ENCODE measurements at places on chromosomes 3 and 15. TPM values are rescaled to one million over a fixed set of nuclear protein-coding genes. Genes with fewer than 3 reads are reported as not detected.

DNA sequence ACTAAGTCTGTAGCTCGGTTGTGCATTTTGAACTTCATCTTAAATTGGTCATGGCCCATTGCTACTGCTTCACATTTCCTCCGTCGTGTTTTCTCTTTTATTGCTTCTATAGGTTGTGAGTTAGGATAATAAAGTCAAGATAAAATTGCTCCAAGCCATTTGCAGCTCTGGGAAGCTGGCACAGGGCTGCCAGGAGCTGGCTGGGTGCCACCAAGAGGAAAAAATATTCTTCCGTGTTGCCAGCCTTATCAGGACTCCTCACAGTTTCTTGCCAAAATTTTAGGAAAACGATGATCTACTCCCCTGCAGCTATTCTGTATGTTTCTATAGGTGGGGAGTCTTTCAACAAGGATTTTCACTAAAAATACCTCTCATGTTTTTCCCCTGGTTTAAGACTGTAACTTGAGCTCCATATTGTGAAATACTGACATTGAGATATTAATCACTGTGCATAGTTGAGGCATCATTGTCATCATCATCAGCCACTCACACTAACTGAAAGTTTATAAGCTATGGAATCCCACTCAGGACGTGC is 55.4 kb upstream of the PIAS1 start:
- H3K27ac ChIP-seq = no peak overlapping the region
- H3K4me1 ChIP-seq = no peaks in the 10 kb centered on the region
- H3K27me3 ChIP-seq = peaks cover 2% of the 10 kb centered on the region
- DNase-seq = no peak

- H3K4me3 ChIP-seq = no peak overlapping the region
- no peak overlapping the region for H3K27ac ChIP-seq
- DNase-seq = no peak
- no peaks in the 10 kb centered on the region for H3K36me3 ChIP-seq
- H3K4me1 ChIP-seq = no peaks in the 10 kb centered on the region
Measured at GRCh38 chr3:81853431-81853830, 92.0 kb upstream of the GBE1 start.

DNA sequence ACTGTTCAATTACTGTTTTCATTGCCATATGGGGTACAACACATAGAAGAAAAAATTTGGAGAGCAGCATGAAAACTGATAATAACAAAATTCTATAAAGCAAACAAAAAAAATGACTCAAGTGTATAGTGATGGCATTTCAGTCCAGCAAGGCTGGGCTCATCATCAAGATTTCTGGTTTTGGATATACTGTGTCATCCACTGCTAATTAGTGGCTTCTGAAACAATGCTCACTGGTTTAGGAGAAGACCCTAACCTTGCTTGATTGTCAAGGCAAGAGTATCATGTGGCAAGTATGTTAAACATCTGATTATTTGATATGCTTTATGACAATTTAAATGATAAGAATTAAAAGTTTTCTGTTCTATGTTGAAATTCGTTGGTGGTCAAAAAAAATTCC is 96.9 kb downstream of the RFX7 start:
- H3K4me1 ChIP-seq = peaks cover 5% of the 10 kb centered on the region
- H3K36me3 ChIP-seq = peaks cover 9% of the 10 kb centered on the region
- H3K4me3 ChIP-seq = no peak overlapping the region
- H3K27me3 ChIP-seq = no peaks in the 10 kb centered on the region
- no peak for DNase-seq
- no peak overlapping the region for H3K27ac ChIP-seq

DNA sequence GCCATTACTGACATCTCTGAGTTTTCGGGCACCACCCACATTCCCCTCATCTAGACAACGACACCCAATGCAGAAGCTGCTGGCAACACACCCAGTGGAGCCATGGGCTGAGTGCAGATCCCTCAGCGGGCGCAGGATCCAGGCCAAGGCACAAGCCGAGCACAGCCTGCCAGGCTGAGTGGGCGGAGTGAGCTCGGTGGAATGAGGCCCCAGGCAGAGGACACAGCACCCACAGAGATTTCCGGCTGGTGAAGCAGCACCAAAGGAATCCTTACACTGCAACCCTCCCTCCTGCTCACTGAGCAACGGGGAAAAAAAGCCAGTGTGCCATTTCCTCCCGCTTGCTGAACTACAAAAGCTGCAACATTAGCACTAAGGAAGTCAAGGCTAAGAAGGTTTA is 34.3 kb downstream of the ZMAT3 start:
- H3K27ac ChIP-seq = no peak overlapping the region
- H3K36me3 ChIP-seq = no peaks in the 10 kb centered on the region
- no peaks in the 10 kb centered on the region for H3K27me3 ChIP-seq
- no peaks in the 10 kb centered on the region for H3K4me1 ChIP-seq
- H3K4me3 ChIP-seq = no peak overlapping the region

GRCh38 chr3:13393427-13394360 is 26.4 kb downstream of the NUP210 start:
- no peaks in the 10 kb centered on the region for H3K36me3 ChIP-seq
- H3K27me3 ChIP-seq = no peaks in the 10 kb centered on the region
- H3K27ac ChIP-seq = no peak overlapping the region

DNA sequence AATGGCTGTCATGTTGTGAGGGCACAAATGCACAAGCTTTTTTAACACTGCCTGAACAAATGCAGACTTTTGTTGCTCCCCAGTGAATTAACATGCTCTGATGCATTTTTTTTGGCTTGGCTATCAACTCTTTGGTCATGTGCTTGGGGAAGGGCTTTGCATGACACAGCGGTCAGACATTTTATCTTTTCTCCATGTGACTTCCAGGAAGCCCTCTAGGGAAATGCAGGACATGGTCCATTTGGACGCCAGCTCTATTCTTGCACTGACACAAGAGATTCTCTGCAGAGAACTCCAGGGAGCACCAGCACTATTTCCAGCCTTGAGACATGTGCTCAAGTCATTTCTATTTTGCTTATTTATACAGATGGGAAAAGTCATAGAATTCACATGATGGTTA is 46.2 kb downstream of the NEK11 start:
- H3K36me3 ChIP-seq = no peaks in the 10 kb centered on the region
- H3K4me1 ChIP-seq = peaks cover 12% of the 10 kb centered on the region
- H3K27ac ChIP-seq = no peak overlapping the region
- no peaks in the 10 kb centered on the region for H3K27me3 ChIP-seq

GRCh38 chr3:15347737-15348110 is 15.3 kb upstream of the SH3BP5 start:
- no peak for DNase-seq
- H3K27ac ChIP-seq = no peak overlapping the region
- no peaks in the 10 kb centered on the region for H3K36me3 ChIP-seq
- no peaks in the 10 kb centered on the region for H3K27me3 ChIP-seq
- no peak overlapping the region for H3K4me3 ChIP-seq
- no peaks in the 10 kb centered on the region for H3K4me1 ChIP-seq

DNA sequence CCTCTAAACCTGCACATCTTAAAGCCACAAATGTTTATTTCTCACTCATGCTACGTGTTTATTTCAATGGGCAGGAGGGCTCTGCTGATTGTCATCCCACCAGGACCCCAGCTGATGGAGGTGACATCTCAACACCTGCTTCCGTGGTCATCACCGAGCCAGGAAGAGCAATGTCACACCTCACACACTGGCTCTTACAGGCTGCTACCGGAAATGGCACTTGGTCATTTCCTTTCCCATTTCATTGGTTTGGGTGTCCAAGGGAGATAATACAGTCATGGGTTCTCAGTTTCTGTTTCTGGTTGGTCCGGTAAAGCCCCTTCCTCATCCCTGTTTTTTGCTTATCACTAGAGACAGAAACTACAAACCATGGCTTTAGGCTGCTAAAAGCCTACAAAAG is 41.9 kb downstream of the ABHD2 start:
- peaks cover 41% of the 10 kb centered on the region for H3K4me1 ChIP-seq
- H3K4me3 ChIP-seq = no peak overlapping the region
- H3K27ac ChIP-seq = peak overlapping the region; percentile 52
- no peaks in the 10 kb centered on the region for H3K27me3 ChIP-seq
- H3K36me3 ChIP-seq = no peaks in the 10 kb centered on the region

DNA sequence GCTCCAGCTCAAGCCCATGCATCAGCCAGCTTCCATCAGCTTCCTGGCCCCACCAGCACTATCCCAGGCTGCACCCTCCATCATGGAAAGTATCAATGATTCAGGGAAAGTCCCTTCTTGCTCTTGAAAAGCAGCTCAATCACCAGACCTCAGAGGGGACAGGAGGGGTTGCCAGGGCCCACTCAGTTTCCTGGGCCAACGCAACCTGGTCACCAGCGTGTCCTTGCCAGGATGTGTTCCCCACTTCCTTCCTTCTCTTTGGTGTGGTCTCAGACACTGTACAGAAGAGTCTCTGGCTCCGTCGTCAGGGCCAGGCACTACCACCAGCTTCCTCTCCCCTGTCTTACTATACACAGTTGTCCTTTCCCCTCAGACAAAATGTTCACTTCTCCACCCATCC is 3.0 kb downstream of the HDC start:
- H3K4me3 ChIP-seq = no peak overlapping the region
- no peaks in the 10 kb centered on the region for H3K36me3 ChIP-seq
- DNase-seq = no peak
- H3K27ac ChIP-seq = no peak overlapping the region
- no peaks in the 10 kb centered on the region for H3K4me1 ChIP-seq

DNA sequence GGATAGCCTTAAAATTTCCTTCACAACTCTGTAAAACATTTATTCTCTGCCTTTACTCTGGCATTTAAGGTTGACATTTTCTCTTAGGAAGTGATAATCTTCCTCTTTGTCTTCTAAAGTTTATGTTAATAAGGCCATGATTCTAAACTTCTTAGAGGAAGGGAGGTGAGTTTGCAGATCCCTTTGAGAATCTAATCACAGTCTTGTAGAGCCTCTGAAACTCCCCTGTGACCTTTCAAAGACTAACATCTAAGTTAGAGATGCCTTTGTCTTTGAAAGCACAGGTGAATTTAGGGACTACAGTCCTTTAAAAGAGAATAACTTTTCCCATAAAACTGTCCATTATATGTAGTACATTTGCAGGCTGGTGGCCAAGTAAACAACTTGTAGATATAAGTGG is 115.1 kb downstream of the PLCL2 start:
- no peaks in the 10 kb centered on the region for H3K4me1 ChIP-seq
- no peak overlapping the region for H3K27ac ChIP-seq
- H3K4me3 ChIP-seq = no peak overlapping the region
- no peak for DNase-seq

Gene C3orf20
- not detected for polyA plus RNA-seq

Gene CPLX3
- polyA plus RNA-seq = not detected

Gene CP
- not detected for polyA plus RNA-seq

Gene BDH1
- 6.9 TPM for polyA plus RNA-seq

Gene NR1I2
- 0.03 TPM for polyA plus RNA-seq

Gene DALRD3
- polyA plus RNA-seq = 60.8 TPM

Gene CCDC54
- not detected for polyA plus RNA-seq
